ENCODE measurements at places on chromosomes 12 and 14.

GRCh38 chr12:81231574-81232368 is 153.9 kb downstream of the ACSS3 start:
- DNase-seq: no peak

GRCh38 chr12:6192604-6193380 is 7.4 kb upstream of the CD9 start:
- DNase-seq: no peak

GRCh38 chr12:50690925-50691324 is 73.0 kb upstream of the ATF1 start:
- DNase-seq: no peak

DNA sequence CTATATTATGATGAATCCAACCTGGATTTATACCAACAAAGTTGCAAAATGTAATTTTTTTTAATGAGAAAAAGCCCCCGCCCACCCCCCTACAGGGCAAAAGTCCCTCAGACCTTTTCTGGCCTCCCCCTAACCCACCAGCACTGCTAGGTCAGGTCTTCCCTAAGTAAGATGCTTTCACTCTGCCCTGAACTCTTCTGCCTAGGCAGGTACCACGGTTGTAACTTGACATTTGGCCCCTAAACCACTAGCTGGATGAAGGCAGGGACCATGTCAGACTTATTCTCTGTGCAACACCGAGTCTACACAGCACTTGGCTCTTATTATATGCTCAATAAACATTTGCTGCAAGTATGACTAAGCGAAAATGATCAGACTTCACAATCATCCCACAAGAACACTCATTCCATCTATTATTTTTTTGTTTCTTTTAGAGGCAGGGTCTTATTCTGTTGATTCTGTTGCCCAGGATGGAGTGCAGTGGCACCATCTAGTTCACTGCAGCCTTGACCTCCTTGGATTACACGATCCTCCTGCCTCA is 63.2 kb downstream of the SPRING1 start:
- no peak for DNase-seq
